Type B pancreatic cell (in vitro differentiated cells): ENCODE measurements at places on chromosomes 3 and 15.

GRCh38 chr3:100042166-100042981, 71.9 kb downstream of the FILIP1L start:
- no peak for DNase-seq

DNA sequence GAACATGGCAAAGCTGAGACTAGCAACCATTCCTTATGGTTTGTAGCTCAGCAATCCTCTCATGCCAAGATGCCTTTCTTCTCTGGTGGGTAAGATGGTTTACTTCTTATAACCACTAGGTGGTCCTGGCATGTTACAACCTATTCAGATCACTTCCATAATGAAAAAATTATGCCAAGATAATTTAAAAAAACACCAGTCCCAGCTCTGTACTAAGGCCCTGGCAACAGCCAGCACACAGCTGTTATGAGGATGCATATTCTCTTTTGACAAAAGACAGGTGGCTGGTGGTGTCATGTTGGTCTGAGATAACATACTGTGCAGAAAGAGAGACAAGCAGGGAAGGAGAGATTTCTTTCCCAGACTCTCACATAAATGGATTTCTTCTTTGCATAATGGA, 65.7 kb upstream of the FRMD4B start:
- no peak for DNase-seq

GRCh38 chr3:66486202-66486601, 14.6 kb downstream of the LRIG1 start:
- DNase-seq: no peak

DNA sequence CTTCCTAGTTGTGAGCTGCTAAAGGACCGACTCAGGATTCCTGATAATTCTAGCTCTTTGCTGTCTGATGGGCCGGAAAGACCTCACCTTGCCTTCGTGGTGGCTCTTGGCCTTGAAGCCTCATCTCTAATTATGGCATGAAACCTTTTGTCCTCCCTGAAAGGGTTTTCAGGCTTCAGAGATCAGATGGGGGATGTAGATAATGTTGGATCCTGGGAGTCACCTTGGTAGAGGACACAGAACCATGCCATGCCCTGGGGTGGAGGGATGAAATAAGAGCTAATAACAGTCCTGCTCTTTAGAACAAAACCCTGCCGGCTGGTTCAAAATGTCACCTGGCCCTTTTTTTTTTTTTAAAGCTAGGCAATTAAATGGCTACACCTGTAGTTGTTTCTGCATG, 50.8 kb upstream of the SYN2 start:
- DNase-seq: no peak

DNA sequence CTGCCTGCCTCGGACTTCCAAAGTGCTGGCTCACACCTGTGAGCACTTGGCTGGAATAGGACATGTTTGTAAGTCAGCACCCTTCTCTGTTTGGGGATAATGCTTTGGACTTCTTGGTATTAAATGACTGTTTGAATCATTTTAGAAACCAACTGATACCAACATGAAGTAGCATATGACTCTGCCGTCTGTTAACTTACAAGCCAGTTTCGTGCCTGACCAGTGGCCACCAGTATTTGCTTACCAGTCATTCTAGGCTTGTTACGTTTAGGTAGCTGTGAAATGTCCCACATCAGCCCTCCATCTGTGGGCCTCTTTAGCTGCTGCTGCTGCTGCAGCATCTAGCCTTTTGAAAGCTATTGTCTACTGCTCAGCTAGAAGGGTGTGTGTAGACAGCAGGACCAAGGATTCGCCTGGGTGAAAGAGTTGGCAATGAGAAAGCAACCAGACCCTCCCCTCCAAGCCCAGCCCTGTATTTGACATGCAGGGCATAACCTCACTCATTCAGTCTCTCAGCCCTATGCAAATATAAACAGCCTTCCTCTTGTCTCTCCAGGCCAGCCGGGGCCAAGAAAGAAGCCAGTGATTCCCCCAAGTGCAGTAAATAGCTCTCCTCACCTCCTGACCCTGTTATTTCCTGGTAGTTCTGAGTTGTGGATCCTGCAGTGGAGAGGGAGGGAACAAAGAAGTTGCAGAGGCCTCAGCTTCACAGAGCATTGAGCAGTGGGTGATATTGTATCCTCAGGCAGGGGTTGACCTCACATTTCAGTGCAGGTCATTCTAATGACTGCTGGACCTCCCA, 51.0 kb downstream of the NKIRAS1 start:
- no peak for DNase-seq

DNA sequence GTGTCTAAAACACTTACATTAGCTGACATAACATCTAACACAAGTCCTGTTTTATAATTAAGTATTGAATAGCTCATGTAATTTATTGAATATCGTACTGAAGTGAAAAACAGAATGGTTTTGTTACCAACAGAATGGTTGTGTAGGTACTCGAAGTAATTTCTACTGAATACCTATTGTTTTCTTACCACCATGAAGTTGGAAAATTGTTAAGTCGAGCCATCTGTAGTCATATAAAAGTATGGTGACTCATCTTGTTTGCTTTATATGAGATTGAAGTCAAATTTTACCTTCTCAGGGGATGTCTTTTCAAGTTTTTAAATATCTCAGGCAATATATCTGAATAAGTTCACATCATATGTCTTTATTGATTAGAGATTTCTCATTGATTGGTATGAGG, 37.6 kb downstream of the PIAS1 start:
- DNase-seq: no peak

DNA sequence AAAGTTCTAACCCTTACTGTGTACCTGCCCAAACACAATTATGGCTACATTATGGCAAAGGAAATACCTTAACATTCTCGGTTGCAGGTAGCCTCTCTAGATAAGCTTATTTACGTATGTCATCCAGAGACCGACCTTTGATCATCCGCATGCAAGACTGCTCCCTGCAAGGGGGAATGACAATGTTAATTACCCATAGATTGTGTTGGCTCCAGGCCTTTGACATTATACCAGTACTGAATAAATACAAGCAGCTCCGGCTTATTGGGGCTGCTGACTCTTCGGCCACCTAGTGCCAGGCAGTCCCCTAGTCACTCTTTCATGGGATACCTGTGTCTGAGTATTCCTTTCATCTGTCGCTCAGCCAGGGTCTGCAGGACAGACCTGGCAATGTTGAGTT, 223.5 kb downstream of the DTWD1 start:
- DNase-seq: no peak
